ENCODE measurements at places on chromosomes 4 and X. TPM values are rescaled to one million over a fixed set of nuclear protein-coding genes. Genes with fewer than 3 reads are reported as not detected.

HEPH gene
- not detected for total RNA-seq

HHIP gene
- 0.78 TPM for total RNA-seq

SOD3 gene
- not detected for total RNA-seq

DCAF4L1 gene
- 0.11 TPM for total RNA-seq

F9 gene
- total RNA-seq: not detected

SATL1 gene
- total RNA-seq: not detected

PRMT9 gene
- 2.9 TPM for total RNA-seq

FGB gene
- 21.1 TPM for total RNA-seq

GYPE gene
- not detected for total RNA-seq

PABPC4L gene
- 0.09 TPM for total RNA-seq

SLIT2 gene
- total RNA-seq: not detected

GPRIN3 gene
- total RNA-seq: 3.4 TPM

MAP7D2 gene
- total RNA-seq: 6.3 TPM

LIMCH1 gene
- 40.0 TPM for total RNA-seq

All from A549 treated with ZK216348 at 1 μM for 4 hours (cell line).